ENCODE measurements at places on chromosomes 12 and 14.

GRCh38 chr12:81872400-81872799 is 113.2 kb upstream of the PPFIA2 start:
- DNase-seq, result no peak

GRCh38 chr14:86510491-86510890 is 980.5 kb downstream of the FLRT2 start:
- DNase-seq, result no peak

- DNase-seq, result no peak
Observed at GRCh38 chr14:55477680-55478079, 37.3 kb upstream of the TBPL2 start.

DNA sequence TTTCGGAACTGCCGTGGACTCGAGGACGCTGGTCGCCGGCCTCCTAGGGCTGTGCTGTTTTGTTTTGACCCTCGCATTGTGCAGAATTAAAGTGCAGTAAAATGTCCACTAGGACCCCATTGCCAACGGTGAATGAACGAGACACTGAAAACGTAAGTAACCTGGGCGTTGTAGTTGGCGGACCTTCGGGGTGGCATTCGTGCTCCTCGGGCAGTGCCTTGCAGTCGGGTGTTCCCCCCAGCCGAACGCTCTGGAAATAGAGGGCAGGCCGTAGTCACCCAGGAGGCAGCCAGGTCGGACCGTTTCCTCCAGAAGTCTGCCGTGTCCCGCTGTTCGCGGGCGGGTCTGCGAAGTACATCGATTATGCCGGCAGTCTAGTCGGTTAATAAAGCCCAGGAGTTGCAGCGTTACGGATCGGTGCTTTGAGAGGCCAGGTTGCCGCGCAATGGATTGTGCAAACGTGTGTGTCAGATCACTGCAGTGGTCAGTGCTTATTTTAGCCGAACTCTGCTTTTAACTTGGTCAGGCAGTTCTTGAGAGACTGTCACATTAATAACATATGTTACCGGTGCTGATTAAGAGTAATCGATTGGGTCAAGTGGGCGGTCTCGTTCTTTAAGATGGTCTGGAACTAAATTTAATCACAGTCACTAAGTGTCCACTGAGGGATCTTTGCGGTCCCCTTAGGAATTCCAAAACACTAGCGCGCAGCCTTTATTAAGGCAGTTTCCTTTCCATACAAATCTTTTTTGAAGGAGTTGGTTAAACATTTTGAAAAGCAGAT is 906 bp downstream of the MARK3 start:
- peak; percentile 55 for DNase-seq

DNA sequence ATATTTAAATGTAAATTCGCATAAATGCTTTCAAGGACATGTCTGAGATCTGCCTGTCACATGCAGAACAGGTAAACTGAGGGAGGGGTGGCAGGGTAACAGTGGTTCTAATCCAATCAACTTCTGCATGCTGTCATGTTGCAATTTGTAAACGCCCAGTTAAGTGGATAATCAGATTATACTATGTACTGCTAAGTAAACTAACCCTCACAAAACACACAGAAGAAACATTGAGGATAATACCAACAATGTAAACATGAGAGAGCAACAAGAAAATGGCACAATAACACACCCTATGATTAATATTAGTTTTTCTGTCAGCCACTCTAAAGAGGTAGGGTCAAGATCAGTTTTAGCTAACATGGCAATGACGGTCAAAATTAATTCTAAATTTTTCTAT is 123.7 kb downstream of the KIF21A start:
- no peak for DNase-seq

GRCh38 chr14:74574090-74574433 is 38.0 kb downstream of the LTBP2 start:
- DNase-seq, result no peak

DNA sequence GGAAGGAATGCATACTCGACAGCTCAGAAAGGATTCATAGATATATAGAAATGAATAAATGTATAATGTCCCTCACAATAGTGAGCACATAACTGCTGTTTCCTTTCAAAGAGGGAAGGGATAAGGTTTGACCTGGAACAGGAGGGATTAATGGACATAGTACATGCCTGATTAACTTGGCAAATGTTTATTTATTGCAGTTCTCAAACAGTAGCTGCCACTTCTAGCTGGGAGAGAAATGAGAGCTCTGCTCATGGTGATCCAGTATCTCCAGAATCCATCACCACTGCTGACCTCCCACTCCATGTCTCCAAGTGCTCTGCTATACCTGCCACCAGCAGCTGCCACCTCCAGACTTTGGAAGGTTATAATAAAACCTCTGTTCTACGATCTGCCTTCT is 108.1 kb downstream of the LRIG3 start:
- DNase-seq, result peak; percentile 54

DNA sequence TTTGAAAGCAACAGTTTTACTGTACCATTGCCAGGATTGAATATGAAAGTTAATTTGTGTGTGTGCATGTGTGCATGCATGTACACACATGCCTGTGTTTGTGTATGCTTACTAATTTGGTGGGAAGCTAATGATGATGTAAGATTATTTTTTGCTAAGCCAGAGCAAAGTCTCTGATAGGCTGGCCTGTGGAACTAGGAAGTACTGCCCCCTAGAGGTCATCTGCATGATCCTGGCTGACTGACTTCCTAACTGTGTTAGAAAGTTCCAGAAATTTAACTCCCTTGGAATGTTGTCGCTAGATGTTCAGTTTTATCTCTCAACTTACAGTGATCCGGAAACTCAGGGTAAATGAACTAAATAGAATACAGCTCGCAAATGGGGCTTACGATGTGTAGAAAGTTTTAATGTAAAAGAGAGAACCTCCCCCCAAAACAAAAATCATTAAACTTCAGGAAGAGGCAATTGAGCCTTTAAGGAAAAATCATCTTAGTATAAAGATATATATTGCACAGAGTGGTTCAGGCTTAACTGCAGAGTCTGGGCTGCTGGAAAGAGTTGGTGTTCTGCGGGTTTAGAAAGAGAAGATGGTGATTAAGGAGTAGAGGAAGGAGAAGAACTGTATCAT is 34.3 kb upstream of the SLC38A1 start:
- no peak for DNase-seq

DNA sequence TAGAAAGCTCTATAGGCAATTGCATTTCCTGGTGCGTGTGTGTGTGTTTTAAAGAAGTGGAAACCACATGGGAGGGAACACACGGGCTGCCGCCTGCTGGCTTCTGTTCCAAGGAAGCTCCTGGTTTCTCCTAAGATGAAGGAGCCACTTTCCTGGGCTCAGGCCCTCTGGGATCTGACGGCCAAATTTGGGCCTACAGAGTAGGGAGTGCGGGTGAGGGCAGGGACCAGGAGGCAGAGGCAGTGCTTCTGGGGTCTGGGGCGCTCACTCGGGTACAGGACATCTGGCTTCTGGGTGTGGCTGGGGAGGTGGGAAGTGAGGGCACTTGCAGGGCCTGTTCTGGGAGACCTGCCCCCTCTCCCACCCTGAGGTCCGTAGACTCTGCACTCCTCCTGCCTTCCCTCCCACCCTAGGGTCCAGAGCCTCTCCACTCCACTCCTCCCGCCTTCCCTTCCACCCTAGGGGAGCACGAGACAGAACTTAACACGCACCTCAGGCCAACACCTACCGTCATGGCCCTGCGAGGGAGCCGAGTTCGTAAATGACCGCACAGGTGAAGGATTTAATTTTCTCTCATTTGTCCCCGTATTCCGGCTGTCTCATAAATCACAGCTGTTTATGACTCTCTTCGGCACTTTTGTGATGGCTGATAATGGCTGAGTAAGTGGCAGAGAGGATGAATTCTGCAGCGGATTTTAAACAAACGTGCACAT is 127.7 kb downstream of the KIF26A start:
- no peak for DNase-seq

DNA sequence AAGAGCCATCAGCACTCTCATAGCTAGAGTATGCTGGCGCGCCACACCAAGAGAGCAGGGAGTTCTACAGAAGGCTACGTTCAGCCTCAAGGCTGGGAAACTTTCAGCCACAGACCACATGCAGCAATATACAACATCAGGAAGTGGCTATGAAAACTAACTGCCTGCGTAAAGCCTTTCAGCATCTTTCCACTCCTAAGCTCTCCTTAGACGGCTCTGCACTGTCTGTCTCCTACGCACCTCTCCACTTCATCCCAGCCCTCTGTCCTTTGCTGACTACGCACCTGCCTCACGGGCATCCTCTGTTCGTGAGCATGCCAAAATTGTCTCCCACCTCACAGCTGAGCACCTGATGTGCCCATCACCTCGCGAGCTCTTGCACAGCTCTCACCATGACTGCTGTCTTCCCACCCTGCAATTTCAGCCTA is 9.7 kb downstream of the MPHOSPH9 start:
- no peak for DNase-seq
